ENCODE measurements at places on chromosomes 7 and 10.
A peak's percentile ranks its signal among the peaks of the same experiment; 100 is the strongest.

DNA sequence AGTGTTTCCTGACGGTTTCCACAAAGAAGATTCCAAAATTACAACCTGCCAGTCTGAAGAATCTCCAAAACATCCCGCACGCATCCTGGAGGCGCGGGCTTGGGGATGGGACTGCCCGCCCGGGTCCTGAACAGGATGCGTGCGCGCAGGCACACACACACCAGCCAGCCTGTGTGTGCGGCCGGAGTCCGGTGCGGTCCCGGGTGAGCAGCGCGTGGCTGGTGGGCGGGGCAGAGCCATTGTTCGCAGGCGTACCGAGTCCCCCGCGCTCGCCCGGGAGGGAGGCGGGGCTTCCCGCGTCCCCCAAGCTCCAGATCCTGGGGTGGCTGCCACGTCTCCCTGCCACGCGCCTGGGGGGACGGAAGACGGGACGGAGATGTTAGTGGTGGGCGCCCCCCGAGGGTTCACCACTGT is 675 bp upstream of the SCD start:
- DNase-seq, result peak; percentile 35

GRCh38 chr10:121556455-121556854 is 41.8 kb downstream of the FGFR2 start:
- DNase-seq, result no peak

DNA sequence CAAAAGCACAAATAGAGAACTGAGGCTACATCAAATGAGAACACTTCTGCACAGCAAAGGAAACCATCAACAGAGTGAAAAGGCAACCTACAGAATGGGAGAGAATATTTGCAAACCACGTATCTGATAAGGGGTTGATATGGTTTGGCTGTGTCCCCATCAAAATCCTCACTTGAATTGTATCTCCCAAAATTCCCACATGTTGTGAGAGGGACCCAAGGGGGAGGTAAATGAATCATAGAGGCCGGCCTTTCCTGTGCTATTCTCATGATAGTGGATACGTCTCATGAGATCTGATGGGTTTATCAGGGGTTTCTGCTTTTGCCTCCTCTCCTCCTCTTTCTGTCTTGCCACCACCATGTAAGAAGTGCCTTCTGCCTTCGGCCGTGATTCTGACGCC is 120.6 kb upstream of the FRMD4A start:
- no peak for DNase-seq

DNA sequence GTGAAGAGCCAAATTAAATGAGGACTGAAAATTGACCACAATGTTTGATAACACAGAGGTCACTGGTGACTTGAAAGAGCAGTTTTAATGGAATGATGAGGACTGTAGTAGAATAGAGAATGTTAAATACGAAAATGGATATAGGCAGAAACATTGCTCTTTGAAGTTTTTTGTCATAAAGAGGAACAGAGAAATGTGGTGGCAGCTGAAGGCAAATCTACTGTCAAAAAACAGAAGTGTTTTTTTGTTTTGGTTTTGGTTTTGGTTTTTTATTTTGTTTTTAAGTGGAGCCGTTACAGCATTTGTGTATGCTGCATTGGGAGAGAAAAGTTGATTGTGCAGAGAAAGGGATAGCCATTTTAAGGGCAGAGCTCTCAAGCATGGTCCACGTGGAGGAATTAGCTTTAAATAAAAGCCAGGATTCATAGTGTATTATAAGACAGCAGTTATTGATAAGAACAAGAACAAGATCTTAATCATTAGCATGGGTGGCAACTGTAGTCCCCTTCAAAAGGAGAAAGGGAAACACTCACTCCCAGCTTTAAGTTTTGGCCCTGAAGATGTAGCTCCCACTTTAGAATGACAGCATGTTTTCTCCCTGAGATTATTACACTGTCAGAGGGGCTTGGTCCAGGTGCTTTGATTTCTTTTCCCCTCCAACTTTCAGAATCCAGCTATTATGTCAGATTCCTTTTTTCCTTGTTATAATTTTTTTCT is 156.7 kb upstream of the BET1 start:
- no peak for DNase-seq

DNA sequence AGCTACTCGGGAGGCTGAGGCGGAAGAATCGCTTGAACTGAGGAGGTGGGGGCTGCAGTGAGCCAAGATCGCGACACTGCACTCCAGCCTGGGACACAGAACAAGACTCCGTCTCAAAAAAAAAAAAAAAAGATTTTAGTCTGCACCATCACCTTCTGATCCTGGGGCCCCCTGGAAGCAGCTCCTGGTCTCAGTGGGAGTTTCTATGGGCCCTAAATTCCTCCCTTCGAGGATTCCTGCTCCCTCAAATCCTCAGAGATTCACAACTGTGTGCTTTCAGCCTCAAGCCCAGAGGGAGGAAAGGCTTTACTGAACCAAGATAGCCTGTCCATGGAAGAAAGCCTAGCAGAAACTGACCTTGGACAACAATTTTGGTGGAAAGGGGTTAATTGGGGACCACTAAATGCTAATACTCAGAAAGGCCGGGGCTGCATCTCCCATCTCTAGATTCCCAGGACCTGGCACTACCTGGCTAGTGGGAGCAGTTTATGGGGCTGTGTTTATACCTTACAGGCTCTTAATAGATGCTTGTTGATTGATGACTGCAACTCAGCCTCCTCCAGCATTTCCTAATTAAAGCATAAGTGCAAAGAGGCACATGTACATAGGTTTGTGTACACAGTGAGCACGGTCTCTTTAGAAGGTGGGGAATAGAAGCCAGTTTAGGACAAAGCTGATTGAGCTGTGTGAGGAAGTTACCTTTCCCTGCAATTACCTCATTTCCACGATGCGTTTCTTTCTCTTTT is 9.2 kb upstream of the FGFR2 start:
- DNase-seq, result no peak

DNA sequence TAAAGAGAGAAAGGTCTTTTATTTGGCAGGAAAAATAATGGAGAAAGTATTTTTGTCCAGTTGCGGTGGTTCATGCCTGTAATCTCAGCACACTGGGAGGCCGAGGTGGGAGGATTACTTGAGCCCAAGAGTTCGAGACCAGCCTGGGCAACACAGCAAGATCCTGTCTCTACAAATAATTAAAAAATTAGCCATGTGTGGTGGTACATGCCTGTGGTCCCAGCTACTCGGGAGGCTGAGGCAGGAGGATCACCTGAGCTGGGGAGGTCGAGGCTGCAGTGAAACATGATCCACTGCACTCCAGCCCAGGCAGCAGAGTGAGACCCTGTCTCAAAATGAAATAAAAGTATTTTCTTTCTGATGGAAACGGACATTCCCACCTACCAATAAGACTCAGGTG is 77.8 kb upstream of the MKRN1 start:
- DNase-seq, result no peak

- no peak for DNase-seq
These were observed 19.7 kb downstream of the CYTH3 start for GRCh38 chr7:6252748-6253147.

DNA sequence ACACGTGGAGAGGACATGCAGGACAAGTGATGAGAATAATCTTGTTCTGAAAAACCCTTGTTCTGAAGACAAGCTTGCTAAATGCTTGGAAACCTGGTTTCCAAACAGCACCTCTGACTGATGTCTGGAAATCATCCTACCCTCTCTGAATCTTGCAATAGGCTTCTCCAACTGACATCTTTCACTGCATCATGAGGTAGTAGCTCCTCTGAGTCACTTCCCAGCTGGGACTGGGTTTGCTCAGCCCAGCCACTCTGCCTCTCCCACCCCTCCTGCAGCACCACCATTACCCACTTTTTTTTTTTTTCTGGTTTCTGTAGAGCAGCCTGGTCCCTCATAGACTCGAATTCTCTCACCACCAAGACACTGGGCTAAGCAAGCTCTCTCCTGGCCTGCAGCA is 919.8 kb downstream of the GRID1 start:
- DNase-seq, result no peak

- DNase-seq, result no peak
These were observed 357.8 kb upstream of the STEAP1 start for GRCh38 chr7:89796481-89796880.

DNA sequence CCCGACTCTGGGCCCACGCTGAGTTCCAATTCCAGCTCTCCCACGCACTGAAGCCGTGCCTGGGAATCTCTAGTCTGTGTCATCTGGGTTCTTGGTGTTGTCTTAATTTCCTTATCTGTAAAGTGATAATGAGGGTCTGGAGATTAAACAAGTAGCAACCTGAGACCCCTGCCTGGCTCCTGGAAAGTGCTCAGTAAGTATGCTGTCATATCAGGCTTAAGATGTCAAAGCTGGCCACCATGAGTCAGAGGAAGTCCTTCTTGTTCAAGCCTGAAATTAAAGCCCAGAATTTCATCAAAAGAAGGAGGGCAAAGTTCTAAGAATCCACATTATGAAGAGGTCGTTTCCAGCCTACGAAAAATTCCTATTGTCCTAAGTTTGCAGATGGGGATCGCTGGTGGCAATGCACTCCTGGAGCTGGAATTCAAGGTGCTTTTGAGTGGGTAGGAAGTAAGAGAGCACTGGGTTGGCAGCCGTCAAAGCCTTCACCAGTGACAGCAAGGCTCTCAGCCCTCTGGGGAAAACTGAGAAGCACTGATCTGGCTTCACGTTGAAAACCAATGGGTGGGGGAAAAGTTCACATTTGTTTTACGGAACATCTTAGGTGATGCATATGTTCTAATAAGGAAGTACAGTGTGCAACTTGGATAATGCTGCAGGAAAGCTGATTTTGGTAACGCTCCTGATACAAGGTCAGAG is 50.3 kb upstream of the NCAPG2 start:
- DNase-seq, result no peak

DNA sequence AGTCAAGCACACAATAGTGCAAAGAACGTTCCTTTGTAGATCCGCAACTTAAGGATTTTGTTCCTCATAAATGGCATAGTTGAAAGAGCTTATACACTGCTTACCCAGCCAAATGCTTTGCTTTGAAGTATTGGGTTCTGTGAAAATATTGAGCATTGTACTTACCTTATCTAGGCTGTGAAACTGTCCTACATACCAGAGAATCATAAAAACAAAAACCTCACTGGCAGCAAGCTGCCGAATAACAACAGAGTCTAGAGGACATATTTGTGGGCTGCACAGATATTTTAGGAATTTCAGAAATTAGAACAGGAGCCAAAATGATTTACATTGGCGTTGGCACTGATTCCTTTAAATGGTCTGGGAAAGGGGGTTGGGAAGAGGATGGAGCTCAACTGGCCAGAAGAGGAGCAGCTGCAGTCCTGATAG is 174.8 kb downstream of the RTKN2 start:
- DNase-seq, result no peak

DNA sequence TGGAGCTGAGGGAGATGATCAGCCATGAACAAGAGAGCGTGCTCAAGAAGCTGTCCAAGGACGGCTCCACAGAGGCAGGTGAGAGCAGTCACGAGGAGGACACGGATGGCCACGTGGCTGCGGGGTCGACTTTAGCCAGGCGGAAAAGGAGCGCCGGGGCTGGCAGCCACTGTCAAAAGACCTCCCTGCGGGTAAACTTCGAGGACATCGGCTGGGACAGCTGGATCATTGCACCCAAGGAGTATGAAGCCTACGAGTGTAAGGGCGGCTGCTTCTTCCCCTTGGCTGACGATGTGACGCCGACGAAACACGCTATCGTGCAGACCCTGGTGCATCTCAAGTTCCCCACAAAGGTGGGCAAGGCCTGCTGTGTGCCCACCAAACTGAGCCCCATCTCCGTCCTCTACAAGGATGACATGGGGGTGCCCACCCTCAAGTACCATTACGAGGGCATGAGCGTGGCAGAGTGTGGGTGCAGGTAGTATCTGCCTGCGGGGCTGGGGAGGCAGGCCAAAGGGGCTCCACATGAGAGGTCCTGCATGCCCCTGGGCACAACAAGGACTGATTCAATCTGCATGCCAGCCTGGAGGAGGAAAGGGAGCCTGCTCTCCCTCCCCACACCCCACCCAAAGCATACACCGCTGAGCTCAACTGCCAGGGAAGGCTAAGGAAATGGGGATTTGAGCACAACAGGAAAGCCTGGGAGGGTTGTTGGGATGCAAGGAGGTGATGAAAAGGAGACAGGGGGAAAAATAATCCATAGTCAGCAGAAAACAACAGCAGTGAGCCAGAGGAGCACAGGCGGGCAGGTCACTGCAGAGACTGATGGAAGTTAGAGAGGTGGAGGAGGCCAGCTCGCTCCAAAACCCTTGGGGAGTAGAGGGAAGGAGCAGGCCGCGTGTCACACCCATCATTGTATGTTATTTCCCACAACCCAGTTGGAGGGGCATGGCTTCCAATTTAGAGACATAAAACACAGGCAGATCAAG is 3.3 kb downstream of the GDF2 start:
- DNase-seq, result no peak

DNA sequence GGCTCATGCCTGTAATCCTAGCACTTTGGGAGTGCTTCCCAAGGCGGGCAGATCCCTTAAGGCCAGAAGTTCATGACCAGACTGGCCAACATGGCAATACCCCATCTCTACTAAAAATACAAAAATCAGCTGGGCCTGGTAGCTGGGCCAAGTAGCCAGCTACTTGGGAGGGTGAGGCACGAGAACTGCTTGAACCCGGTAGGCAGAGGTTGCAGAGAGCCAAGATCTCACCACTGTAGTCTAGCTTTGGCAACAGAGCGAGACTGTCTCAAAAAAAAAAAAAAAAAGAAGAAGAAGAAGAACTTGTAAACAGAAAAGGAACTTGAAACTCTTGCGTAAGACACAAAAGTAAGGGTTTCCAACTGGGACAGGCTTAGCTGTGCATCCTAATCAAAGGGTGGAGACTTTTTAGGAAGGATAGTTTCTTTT is 5.6 kb upstream of the IFIT2 start:
- DNase-seq, result peak; percentile 22

- DNase-seq, result peak; percentile 26
These were observed 835 bp downstream of the COMMD3 start for GRCh38 chr10:22317076-22317370.

GRCh38 chr10:122077311-122077875 is 88.4 kb downstream of the TACC2 start:
- no peak for DNase-seq

DNA sequence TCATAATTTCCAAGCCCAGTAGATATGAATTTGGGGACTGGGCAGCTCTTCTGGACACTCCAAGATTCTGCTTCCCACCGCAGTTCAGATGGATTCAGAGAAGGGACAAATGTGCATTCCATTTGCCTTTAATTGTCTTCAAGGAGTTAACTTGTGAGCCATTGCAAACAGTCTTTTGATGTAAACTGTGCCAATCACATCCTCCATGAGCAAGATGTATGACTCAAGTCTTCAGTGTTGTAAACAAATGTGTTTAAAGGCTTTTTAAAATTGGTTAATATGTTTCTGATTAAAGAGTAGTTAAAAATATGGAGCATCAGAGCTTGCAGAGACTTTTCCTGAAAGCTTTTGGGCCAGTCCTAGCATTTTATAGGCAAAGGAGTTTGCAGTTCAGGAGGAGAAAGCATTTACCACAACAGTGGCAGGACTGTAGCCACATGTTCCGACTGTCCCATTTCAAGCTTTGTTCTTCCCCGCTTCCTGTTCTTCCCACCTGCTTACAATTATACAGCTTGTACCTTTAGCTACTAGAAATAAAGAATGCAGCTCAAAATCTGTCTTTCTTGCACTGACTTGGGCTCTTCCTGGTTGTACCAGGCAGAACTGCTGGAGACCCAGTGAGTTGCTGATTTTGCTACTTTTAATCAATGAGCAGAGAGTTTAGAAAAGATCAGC is 6.2 kb downstream of the SLC18A2 start:
- no peak for DNase-seq

Measured in body of pancreas (tissue), 4 donors.